ENCODE measurements at places on chromosomes 2 and 18.

GRCh38 chr2:101083613-101084012 is 67.6 kb downstream of the TBC1D8 start:
- DNase-seq: no peak

- DNase-seq: no peak
Measured at GRCh38 chr18:10850840-10851239, 298.5 kb downstream of the PIEZO2 start.

GRCh38 chr2:176575237-176575744 is 306.0 kb downstream of the MTX2 start:
- DNase-seq: no peak

DNA sequence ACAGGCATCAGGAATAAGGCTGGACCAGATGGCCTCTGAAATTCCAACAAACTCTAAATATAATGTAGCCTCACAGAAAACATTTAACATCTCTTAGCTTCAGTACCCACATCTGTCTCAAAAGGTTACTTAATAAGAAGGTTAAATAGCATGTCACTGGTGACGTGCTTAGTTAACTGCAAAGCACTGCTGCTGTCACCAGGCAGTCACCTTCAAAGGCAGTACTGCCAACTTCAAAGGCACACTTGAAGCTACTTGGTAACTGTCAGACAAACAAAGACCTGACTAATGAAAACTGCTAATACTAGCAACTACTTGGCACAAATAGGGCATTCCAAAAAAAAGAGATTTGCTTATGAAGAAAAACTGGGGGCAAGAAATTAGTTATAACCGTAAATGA is 36.2 kb downstream of the EPG5 start:
- DNase-seq: no peak

DNA sequence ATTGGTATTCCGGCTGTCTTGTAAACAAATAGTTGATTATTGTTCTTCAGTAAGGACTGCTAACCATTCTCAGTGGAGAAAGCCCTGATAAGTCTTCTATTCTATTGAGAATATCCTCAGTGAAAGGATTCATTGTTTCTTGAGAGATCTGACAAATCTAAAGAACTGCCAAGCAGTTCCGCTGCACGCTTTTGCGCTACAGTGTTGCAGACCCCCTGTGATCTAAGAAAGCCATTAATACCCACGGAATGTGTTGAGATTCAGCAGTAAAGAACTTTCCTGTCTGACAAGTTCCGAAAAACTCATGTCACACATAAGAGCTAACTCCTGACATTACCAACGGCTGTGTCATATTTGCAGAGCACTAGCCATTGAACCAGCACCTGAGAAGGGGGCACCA is 63.8 kb downstream of the ZNF236 start:
- DNase-seq: no peak

DNA sequence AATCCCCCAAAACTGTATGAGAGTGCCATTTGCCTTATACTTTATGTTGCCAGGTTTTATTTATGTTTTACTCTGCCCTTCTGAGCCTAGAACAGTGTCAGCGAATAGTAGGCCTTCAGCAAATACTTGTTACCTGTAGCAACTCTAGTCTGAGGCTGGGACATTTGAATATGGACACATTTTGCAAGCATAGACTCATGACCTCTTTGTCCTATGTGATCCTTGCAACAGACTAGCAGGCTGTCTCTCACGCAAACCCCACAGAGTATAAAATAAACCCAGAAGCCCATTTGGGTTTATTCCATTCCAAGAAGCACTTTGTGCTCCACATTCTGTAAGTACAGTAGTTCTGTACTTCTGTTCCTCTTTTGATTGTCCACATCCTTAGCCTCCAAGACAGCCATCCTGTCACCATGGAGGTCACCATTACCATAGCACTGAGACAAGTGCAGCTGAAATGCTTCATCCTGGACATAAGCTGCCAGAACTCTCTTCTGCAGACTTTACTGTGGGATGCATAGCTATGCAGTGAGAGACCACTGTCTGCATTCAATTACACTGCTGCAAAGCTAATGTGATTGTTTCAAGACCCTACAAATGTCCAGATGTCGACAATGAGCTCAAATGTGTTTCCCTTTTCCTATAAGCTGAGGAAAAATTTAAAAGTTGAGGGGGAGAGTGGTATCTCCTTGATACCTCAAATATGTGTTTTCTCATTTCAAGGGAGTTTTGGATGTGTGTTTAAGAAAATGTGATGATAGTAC is 425.7 kb downstream of the PID1 start:
- DNase-seq: no peak

- DNase-seq: peak; percentile 67
Measured at GRCh38 chr2:168961450-168962229, 60.5 kb downstream of the G6PC2 start.

DNA sequence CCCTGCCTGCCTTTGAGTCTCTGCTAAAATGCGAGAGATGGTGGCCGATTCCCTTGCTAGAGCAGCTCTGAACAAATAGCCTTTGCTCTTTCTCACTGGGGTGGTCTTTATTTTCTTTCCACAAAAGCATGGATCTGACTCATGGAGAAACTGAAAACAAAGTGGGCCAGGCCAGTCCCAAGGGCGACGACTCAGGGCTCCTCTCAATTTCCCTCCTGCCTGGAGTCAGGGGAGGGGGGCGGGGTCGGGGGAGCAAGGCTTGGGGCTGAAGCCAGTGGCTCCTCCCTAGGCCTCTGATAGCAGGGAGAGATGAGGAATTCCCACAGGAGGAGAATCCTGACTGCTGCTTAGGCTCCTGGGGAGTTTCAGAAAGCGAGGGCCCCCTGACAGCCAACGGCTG is 17.1 kb upstream of the IL1R2 start:
- no peak for DNase-seq

DNA sequence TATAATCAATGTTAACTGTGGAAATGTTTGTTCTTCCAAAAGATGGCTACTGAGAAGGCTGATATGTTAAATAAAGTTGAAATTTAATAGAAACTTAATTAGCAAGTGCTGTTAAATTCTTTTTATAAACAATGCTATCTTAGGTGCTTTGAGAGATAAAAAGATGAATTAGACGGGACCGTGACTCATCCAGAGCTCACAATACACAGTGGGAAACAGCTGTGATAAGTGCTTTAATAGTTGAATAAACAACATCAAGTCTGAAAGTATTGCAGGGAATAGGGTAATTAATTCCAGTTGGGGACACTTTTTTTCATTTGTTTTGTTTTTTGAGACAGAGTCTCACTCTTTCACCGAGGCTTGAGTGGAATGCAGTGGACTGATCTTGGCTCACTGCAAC is 85.5 kb upstream of the DTNA start:
- no peak for DNase-seq

- peak; percentile 86 for DNase-seq
Measured at GRCh38 chr2:10971888-10972260, 60.1 kb downstream of the KCNF1 start.

GRCh38 chr2:240481720-240482119 is 46.3 kb downstream of the GPC1 start:
- DNase-seq: no peak

- DNase-seq: no peak
Measured at GRCh38 chr18:62625019-62625418, 90.3 kb upstream of the PHLPP1 start.

DNA sequence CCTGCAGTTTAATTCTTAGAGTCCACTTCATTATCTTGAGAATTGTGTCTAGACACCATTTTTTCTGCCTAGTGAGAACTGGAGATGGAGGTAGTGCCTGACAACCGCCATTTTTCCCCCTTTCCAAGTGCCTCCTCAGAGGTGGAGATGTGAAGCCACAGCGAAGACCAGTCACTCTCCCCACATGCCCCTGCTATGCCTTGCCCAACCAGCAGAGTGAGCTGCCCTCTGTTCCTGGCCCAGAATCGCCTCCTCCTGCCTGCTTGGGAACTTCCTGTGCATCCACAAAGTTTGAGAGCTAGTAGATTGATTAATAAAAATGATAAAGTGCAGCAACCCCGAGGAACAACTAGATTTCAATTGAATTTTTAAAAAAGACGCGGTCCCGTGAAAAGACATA is 123.3 kb downstream of the CLIP4 start:
- no peak for DNase-seq

- no peak for DNase-seq
Measured at GRCh38 chr2:232117413-232117812, 155.9 kb downstream of the DIS3L2 start.

DNA sequence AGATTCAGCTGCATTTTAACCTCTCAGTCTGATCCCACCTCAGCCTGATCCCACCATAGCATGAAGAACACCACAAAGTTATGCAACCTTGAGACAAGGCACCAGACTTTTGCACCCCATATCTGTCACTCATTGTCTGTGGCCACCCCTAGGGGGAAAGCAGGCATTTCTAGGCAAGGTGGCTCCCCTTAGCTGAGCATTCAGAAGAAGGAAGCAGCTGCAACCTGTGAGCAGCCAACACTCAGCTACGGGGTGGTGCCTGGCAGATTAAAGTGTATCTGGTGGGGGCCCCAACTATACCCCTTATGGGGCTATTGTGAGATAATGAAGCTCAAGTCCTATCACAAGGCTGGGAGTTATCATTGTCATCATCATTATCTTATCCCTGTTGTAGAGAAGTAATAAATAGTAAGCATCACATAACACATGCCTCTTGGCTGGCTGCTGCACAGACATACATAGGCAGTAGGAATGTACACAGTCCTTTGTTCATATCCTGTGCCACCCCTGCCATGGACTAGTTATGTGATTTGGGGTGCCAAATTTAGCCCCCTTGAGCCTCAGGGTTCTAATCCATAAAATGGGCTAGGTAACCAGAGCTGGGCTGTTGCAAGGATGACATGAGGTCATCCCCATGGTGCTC is 20.6 kb upstream of the TMEM163 start:
- DNase-seq: no peak

DNA sequence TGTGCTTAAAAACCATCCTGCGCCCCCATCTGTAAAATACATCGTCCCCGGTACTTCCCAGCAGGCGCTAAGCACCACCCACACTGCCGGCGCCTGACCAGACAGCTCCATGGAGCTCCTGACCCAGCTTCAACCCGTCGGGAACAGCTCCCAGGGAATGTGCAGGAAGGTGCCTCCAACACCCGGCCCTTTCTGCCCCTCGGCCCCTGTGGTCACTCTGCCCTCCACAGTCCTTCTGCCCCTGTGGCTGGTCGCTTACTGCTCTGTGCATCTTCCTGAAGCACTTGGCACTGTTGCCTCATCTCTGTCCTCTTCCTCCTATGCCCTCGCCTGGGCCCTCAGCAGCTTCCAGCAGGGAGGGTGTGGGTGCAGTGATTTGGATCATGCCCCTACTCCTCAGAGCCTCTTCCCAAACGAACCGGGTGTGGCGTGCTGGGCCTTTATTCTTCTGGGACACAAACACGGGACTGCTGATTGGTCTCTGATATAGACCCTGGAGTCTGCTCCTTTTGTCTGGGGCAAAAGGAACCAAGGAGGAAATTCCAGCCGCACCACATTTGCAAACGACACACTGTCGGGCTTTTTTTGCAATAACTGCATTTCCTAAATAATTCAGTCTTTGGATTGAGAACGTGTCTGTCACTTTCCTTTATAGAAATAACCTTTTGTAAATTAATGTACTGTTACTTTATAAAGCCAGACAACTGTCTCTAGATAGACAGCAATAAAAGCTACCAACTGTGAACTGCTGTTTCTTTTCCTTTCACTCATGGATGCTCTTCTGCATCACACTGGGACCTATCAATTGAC is 65.9 kb downstream of the ADI1 start:
- no peak for DNase-seq

DNA sequence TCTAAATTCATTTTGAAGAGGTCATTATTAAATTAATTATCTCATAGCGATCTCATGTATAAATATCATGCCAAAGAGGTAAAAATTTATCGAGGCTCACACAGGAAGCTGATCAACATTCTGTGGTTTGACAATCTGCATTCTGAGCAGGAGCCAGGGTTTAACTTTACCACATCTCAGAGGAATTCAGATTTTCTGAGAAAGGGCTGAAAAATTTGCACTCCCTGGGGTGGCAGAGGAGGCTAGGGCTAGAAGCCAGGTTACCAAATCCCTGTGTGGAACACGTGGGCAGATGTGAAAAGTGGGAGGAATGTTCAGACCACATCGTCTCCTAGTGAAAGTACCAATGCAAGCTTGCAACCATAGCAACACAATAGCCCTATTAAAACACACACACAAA is 63.5 kb upstream of the CTLA4 start:
- no peak for DNase-seq

GRCh38 chr2:137942037-137942832 is 22.0 kb upstream of the HNMT start:
- DNase-seq: no peak

GRCh38 chr18:36419900-36420531 is 122.5 kb downstream of the FHOD3 start:
- DNase-seq: no peak

- DNase-seq: no peak
Measured at GRCh38 chr2:26756337-26756736, 7.7 kb upstream of the SLC35F6 start.

DNA sequence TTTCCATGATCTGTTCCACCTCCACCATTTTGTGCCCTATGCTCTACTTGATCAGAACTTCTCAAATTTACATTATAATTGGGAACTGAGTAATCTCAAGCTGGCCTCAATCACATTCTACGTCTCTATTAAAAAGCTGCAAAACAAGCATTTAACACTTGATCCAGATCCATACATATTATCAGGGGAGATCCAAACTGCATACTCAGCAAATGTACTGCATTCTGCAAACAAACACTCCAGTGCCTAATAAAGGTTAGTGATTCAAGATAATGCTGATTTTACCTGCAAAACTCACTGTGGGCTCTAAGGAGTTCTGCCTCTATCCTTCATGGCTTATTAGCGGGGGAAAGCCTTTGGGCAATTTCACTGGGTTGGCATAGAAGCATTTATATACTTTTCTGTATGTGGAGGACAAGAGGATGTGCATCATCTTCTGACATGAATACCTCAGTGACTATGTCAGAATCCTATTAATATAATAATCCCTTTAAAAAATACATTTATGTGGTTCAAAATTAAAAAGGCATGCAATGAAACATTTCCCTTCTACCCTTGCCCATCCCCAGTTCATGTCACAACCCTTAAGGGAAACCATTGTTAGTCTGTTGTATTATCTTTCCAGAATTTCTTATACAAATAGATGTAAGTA is 40.2 kb downstream of the GALNT14 start:
- DNase-seq: no peak

DNA sequence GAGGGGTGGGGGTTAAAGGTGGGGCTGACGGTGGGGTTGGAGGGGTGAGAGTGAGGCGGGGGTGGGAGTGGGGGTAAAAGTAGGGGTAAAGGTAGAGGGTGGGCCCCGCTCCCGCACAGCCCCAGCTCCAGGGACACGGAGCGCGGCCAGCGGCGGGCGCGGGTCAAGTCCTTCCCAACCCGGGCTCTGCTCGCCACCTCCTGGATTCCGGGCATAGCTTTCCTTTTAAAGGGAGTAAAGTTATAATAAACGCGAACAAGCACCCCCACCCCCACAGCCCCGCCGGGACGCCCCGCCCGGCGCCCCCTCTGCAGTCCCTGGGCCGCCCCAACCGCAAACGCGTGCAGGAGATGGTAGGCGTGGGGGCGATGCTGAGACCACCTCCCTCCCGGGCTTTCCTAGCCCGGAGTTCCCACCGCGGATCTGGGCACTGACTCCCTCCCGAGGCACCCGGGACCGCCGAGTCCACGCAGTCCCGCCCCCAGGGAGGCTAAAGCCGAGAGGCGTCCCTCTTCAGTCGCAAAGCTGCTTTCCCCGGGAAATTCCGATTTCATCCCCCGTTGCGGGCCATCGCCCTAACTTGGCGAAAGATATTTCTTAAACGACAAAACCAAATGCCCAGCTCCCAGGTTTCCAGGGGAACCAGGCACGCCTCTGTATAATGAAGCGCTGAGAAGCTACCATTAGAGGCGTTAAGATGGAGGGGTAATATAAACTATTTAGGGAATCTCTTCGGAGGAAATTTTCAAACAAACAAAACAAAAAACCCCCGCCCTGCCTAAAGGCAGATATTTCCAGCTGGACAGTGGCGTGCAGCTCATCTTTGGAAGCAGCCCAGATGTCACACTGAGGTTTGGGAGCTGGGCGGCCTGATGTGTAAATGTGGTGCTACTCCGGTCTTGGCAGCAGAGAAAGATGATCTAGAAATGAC is at the start of gene LIMS2:
TSS of gene LIMS2 (minus strand) at position 200 of the 931 bp plus-strand sequence. CDS start 506 bp downstream, outside the sequence.
- peak; percentile 56 for DNase-seq
